Fibroblast of gingiva (primary cell): ENCODE measurements at places on chromosomes 13 and 19.

DNA sequence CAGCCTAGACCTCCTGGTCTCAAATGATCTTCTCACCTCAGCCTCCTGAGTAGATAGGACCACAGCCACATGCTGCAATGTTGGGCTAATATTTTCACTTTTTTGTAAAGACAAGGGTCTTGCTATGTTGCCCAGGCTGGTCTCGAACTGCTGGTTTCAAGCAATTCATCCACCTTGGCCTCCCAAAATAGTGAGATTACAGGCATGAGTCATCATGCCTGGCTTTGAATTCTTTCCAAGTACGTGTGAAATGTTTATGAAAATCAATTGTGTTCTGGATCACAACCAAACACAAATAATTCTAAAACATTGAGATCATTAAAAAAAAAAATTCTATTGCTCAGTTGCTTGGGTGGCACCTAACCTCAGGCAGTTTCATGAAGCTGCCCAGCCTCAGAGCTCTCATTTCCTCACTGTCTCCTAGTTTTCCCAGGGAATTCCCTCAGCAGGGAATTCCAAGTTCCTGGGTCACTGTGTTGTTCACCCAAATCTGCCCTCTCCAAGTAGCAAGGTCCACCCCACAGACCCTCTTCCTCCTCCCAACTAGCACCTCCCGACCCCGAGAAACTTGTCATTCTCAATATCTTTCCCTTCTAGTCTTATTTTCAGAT is 44.8 kb downstream of the ING1 start:
- peak; percentile 43 for DNase-seq

DNA sequence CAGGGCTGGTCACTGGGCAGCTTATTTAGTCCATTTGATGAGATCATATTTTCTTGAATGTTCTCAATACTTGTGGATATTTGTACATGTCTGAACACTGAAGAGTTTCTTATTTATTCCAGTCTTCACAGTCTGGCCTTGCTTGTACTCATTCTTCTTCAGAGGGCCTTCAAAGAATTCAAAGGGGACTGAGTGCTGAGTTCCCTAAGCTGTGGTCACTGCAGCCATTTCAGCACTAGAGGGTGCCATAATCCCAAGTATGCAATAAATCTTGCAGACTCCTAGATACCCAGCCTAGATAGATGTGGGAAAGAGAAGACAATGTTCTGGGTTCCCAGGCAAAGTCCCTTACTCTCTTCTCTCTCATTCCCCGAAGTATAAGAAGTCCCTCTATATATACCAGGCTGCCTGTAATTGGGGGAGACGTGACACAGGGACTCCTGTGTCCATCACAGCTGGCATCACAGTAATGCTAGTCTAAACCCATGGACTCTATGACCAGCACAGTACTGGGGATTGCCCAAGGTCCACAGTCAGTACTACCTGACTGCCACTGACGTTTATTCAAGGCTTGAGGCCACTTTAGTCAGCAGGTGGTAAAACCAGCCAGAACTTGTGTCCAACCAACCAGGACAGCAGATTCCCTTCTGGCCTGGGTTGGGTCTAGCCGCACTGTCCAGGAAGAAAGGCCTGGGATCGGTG is 8.9 kb upstream of the VN1R1 start:
- DNase-seq, result no peak

- no peak for DNase-seq
Measured at GRCh38 chr13:77374786-77375185, 47.9 kb upstream of the MYCBP2 start.

DNA sequence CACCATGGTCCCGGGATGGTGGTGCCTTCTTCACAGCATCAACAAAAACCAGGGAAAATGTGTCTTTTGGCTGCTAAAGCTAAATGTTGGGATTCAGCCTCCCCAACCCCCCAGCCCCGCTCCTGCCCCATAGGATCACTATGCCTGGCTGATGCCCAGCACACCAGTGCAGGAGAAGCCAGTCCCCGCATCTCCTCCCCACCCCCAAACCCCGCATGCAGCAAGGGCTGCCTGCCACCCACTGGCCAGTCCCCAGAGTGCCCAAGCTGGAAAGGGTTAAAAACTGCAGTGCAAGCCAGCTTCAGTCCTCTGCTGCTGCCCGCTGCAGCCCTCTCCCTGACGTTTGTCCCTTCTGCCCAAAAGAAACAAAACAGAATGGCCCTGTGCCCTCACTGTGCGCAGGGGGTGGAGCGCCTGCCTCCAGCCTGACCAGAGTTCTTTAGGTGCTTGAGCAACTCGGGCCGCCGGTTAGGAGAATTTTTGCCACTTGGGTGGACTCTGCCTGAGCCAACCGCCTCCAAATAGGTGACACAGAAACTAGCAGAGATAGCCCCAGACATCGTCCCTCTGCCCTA is 3.7 kb downstream of the CALM3 start:
- DNase-seq, result no peak

GRCh38 chr13:50153401-50153800 is 138.2 kb downstream of the KCNRG start:
- DNase-seq, result no peak
